ENCODE measurements at places on chromosomes 5 and 9.
A peak's percentile ranks its signal among the peaks of the same experiment; 100 is the strongest.

DNA sequence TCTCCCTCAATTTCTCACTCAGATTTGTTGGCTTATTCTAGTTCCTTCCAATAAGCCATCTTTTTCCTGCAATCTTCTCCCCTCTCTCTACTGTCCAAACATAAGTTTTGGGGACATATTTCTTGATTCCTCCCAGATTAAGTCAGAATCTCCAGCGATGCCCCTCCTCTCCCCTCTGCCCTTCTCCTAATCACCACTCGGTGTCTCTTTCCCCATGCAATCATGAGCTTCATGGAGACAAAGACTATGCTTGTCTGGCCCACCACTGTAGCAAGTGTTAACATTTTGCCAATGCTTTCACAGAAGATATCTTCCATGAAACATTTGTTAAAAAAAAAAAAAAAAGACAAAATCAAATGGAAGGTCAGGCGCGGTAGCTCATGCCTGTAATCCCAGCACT, 42.4 kb downstream of the PDE6A start:
- DNase-seq = no peak

- DNase-seq = no peak
Observed at GRCh38 chr5:75566710-75567309, 44.4 kb upstream of the ANKDD1B start.

GRCh38 chr9:71878327-71879274, 32.4 kb downstream of the ABHD17B start:
- no peak for DNase-seq

DNA sequence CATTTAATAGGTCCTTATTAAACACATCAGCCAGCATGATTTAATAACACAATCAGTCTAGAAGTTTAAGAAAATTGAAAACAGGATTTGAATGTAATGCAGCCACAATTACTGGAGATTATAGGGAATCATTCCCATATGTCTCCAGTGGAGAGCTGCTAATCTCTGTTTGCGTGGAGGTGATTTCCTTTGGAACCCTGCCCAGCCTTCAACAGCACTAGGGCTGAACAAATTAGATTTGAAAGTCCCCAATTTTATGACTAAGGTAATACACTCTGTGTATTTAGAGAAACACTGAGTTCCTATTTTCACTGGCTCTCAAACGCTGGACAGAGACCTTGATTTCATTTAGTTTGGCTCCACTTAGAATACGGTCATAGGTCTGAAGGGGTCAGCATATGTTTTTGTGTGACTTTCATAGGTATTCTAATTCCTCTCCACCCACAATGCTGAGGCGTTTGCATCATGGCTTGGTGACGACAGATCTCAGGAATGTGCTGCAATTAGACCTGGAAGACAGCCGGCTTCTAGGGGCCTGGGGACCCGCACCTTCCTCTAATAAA, 508.3 kb downstream of the EBF1 start:
- DNase-seq = no peak

- no peak for DNase-seq
Observed at GRCh38 chr5:56595566-56595965, 219.8 kb upstream of the MAP3K1 start.

DNA sequence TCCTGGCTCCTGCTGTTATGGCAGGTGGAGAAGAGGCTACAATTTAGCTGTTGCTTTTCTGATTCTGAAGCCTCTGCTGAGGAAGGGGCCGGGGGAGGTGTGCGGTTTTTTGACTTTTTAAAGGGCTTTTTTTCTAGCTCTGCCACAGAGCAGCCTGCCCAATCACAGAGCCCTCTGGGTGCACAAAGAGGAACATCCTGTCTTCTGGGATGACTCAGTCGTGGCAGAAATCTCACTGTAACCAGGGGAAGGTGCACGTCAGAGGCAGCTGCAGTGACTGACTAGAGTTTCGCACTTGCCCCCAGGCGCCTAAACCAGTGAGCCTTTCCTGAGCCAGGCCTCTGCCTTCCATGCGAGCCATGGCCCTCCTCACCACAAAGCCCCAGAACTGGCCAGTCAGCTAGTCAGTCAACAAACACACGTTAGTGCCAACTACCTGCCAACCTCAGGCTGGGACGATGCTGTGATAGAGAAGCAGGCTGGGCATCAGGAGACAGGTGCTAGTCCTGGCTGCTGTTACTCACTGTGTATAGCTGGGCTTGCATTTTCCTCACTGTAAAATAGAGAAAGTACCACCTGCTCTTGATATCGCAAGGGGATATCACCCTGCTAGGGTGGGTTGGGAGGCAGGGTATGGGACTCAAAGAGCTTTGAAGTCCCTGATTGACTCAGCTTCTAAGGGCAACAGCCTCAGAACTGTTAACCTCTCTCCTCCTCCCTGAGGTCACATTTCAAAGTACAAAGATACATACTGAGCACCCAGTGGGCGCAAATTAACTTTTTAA, 2.2 kb downstream of the AKNA start:
- peak; percentile 81 for DNase-seq

GRCh38 chr9:37801287-37801850, 772 bp downstream of the DCAF10 start:
- no peak for DNase-seq

- no peak for DNase-seq
Observed at GRCh38 chr9:95268681-95269080, 48.8 kb downstream of the FANCC start.

DNA sequence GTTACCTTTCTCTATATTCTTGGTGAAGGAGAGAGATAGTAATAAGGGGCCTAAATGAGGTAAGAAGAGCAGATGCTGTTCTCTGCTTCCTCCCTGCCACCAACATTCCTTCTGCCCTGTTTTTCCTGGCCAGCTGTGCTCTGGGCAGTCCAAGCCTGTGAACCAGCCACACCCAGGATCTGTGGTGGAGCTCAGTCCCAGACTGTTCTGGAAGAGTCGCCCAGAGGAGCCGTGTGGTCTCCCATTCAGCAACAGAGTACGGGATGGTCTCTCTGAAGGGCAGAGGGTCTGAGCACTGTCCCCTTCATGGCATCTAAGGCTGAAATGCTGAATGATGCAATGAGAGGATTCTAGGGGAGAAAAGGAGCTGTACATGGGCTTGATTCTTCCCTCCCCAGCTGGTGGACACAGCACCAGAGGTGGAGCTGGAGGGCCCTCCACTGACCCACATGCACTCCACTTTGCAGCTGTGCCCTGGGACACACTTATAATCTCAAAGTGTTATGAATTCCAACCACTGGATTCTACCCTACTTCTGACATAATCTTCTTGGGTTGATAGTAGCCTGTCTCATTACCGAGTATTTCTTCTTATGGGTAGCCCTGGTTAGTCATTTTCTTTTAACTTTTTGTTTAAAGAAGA, 70.8 kb upstream of the RPS23 start:
- DNase-seq = no peak

- no peak for DNase-seq
Observed at GRCh38 chr9:113215132-113215531, 5.9 kb downstream of the FKBP15 start.

DNA sequence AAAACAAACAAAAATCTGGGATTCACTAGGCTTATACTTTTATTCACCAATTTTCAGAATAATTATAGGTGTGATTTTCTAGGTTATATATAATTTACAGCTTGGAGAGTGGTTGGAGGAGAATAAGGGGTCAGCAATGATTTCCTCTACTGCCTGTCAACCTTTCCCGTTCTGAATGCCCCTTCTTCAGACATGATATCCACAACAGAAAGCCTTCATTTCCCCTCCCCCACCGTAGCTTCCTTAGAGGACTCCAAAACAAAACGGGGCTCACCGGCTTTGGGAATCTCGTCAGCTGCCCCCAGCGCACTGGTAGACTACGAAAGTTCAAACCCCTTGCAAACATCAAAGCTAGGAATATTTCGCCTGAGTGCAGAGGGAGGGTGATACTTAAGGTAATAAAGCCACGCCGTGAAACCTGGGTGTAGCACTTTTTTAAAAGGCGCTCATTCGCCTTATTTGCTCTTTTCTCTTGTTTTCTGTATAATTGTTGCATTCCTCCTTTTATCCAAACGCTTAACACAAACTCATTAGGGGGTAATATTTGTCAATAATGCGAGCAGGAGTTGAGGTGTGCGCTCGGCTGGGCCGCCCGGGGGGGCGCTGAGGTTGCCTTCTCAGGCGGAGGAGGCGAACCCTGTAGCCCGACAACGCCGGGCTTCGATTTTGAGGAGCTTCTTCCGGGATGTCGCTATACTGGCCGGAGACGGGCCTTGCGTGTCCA, 2.4 kb downstream of the OTP start:
- DNase-seq = no peak

DNA sequence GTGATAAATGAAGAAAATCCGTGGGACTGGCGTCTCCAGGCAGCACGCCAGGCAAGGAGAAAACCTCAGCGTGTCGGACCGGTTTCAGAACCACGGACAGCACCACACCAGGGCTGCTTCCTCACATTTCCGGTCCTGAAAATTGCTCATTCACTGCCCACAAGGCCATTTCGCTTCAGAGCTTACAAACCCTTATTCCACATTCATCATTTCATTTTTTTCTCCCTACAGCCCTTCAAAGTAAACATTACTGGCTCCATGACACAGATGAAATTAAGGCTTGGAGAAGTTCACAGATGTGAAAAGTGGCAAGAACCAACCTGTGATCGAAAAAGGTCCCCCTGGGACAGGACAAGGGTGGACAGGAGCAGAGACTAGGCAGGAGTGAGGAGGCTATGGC, 1.5 kb upstream of the GPRIN1 start:
- peak; percentile 26 for DNase-seq

- no peak for DNase-seq
Observed at GRCh38 chr9:118439441-118439840, 735.2 kb downstream of the TLR4 start.

- no peak for DNase-seq
Observed at GRCh38 chr5:167624053-167624452, 667.4 kb upstream of the WWC1 start.

- DNase-seq = no peak
Observed at GRCh38 chr5:115335301-115335700, 38.8 kb upstream of the CCDC112 start.

- no peak for DNase-seq
Observed at GRCh38 chr9:133658442-133659431, 22.6 kb downstream of the DBH start.

GRCh38 chr5:145246961-145247744, 588.0 kb downstream of the PRELID2 start:
- no peak for DNase-seq

- no peak for DNase-seq
Observed at GRCh38 chr9:72955571-72955970, 2.7 kb upstream of the ALDH1A1 start.

- DNase-seq = no peak
Observed at GRCh38 chr9:93297659-93298497, 113.9 kb downstream of the WNK2 start.

DNA sequence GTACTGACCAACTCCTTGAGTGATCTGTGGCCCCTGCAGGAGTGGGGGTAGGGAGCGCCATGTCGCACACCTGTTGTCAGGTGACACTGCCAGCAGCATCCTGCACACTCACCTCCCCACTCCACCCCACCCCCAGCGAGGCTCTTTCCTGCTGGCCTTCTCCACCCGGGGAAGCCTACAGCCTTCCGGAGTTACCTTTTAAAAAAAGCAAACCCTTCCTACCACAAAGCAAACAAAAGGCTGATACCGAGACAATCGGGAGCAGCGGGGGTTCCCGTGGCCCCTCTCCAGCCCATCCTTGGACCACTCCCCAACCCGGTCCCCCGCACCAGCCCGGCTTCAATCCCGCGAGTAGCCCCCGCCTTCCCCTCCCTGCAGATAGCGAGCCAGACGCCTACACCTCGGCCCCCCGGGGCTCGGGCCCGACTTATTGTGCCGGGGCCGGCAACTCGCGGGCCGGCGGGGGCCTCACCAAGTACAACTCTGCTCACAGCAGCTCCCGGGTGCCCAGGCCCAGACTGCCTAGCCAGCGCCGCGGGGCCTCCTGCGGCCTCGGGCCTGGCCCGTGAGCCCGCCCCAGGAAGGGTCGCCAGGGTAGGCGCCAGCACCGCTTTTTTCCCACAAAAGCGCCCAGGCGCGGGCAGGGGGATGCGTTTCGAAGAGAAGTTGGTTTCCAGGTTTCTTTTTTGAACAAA, 724 bp downstream of the MACROH2A1 start:
- peak; percentile 20 for DNase-seq

DNA sequence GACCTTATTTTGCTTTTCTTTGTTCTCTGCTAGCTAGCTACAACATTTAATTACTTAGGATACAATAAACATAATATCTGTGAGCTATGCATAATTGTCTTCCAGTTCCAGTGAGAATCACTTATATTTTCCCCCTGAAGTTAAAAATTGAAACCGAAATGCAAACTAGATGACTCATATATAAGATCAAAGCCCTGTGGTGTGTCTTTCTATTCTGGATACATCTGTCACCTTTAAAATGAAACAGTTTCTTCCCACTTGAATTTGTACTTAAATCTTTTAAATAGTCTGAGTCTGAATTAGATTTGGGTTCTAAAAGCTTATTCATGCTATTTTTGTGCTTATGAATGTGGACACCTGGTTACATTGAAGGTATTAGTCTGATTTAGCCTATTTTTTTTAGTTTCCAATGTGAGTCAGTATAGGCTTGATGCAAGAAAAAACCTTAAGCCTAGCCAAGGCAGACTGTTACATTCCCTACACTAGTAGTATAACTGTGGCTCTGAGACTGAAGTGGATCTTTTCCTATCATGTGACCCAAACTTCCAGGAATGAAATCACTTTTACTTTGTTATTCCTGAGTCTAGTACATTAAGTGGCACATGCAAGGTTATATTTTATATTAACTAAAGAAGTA, 703.5 kb upstream of the RGMB start:
- no peak for DNase-seq

GRCh38 chr5:140469259-140469658, 67.6 kb downstream of the ANKHD1 start:
- DNase-seq = no peak

- DNase-seq = no peak
Observed at GRCh38 chr9:131960851-131961495, 118.7 kb downstream of the MED27 start.

DNA sequence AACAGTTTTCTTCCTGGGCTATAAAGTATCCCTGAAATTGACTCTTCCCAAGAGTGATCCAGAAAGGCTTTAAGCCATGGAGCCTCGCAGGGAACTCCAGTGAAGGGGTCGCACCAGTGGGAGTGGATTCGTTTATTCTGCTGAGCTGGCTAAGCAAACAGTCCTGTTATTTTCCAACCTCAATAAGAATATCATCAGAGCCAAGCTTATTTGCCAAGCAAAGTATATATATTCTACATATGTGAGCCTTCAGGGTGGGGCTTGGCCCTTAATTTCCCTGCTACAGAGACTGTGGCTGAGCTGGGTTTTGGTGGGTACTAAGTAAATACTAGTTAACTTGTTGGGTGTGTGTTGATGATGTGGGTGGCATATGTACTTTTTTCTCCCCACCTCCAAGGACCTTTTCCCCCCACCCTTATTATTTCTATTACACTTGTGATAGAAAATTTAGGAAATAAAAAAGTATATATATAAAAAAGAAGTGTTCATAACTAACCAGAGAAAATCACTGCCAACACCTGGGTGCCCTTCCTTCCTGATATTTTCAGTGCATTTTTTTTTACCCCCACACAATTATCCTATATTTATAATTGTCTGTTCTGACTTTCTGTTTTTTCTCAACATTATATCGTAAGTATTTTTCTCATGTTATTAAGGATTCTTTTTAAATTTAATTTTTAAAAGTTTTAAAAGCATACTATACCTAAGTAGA, 5.3 kb downstream of the GSN start:
- no peak for DNase-seq

Measured in activated T-helper 1 cell treated with Interleukin-2 at 50 U/mL for 16 hours (primary cell).